ENCODE measurements at places on chromosomes 11 and 22.

DNA sequence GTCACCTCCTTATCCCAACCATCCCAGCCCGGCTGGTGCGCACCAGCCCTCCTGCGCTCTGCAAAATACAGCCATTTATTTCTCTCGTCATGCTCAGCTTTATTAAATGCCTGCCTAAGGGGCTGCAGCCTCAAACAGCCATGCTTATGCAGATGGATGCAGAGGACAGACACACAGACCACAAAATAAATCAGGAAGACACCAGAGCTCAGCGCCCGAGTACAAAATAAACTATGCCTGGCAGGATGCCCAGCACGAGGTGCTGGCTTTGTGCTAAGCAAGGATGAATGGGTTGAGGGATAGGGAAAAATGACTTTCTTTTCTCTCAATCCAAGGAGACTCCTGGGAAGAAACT is 70.5 kb downstream of the RPUSD4 start:
- peak; percentile 41 for DNase-seq

- DNase-seq = no peak
These were observed 11.7 kb downstream of the SYNGR1 start for GRCh38 chr22:39361496-39361895.

- DNase-seq = no peak
These were observed 30.2 kb downstream of the HTR3B start for GRCh38 chr11:113934761-113935160.

DNA sequence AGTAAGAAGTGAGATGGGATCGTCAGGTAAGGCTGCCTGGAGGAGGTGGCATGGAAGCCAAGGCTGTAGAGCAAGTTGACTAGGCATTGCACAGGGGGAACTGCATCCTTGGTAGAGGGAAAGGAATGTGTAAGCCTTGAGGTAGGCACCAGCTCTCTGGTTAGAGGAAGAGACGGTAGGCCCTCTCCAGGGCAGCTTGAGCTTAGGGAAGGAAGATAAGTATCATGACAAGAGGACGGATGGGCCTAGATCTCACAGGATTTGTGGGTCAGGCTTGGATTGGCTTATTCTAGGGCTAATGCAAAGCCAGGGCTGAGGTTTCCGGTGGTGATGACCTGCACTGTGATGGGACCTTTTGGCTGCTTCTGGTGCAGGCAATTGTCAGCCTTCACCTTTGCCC is 1035.8 kb downstream of the TBC1D22A start:
- no peak for DNase-seq

DNA sequence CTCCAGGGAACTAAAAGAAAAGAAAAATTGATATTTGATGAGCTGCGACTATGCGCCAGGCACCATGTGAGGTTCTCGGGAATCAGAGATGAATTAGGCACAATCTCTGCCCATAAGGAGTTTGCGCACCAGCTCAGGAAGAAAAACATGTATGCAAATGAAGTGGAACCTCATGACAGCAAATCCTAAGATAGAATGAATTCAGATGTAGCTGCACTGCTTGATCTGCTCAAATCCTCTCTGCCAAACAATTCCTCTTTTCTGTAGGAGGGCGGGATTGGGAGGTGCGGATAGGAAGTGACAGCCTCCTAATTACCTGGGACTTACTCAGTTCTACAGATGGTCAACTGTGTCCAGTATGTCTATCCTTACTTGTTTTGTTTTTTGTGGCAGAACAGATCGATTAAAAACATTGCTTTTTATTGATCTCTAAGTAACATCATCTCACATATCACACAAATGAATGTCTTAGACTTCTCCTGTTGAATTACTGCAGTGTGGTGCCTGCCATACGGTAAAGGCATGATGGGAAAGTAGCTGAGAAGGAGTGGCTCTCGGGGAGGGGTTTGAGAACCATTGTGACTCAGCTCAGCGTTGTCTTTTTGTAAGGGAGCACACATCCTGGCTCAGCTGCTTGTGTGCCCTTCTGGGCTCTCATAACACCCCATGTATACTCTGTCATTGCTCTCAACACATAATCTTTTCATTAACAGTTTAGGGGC is 13.9 kb downstream of the CRTAM start:
- DNase-seq = no peak

- DNase-seq = peak; percentile 44
These were observed 208.5 kb downstream of the RAB38 start for GRCh38 chr11:87966694-87967093.

- no peak for DNase-seq
These were observed 4.7 kb upstream of the HBE1 start for GRCh38 chr11:5274395-5274794.

GRCh38 chr11:3840870-3841425 is at the start of gene RHOG:
Gene RHOG (minus strand): TSS chr11:3840959. CDS start chr11:3828138, 12,821 bp downstream.
- DNase-seq = peak; percentile 86

GRCh38 chr11:8839957-8840945 is 70.7 kb upstream of the AKIP1 start:
- DNase-seq = no peak

DNA sequence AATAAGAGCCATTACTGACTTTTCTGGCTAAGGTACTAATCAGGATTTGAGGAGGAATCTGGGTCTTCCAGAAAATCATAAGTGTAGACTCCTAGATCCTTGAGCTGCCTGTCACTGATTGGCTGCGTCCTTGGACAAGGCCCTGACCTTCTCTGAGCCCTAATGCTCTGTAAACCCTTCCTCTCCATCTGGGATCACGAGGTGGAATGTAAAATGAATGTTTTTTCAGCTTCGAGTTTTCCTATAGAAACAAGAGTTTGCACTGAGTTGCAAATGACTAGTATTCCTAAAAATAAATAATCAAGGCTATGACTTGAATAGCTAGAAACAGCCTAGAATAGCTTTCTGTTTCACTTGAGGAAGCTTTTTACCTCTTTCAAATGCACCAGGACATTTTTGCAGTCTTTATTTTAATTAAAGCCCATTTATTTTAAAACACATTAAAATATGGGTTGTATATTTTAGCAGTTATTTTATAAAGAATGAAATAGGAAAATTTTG is 1.1 kb upstream of the DIXDC1 start:
- DNase-seq = no peak

- DNase-seq = no peak
These were observed 25.0 kb downstream of the SNX19 start for GRCh38 chr11:130891326-130891725.

DNA sequence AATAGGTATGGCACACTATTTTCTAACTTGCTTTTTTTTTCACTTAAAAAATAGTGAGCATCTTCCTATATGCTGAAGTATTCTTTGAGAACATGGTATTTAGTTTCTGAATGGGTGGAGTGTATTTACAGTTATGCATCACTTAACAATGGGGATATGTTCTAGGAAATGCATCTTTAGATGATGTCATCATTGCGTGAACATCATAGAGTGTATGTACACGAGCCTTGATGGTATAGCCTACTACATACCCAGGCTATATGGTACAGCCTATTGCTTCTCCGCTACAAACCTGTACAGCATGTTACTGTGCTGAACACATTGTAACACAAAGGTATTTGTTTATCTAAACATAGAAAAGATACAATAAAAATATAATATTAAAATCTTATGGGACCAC is 124.3 kb upstream of the ASPHD2 start:
- DNase-seq = no peak

- DNase-seq = no peak
These were observed 57.9 kb downstream of the PKNOX2 start for GRCh38 chr11:125222494-125222893.

GRCh38 chr22:36204001-36204631 is 2.5 kb upstream of the APOL4 start:
- no peak for DNase-seq

- DNase-seq = no peak
These were observed 131.9 kb upstream of the MTMR2 start for GRCh38 chr11:96055706-96056387.

- DNase-seq = no peak
These were observed 39.0 kb downstream of the RRAS2 start for GRCh38 chr11:14320020-14320419.

DNA sequence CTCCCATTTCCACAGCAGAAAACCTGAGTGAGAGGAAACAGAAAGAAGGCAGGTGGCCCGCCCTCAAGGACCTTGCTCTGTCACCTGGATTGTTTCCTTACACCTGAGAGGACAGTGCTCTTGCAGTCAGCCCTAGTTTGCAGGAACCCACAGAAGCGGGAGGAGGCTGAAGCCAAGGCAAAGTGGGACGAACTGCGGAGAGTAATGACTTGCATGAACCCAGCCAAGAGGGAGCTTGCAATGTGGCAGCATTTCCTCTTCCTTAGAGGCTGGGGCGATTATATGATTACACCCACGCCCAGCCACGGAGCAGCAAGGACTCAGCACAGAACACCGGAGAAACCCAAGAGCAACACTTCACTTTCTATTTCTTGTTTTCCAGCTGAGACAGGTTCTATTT is 102.6 kb downstream of the SPON1 start:
- DNase-seq = no peak

GRCh38 chr22:40920526-40920925 is 30.7 kb upstream of the RBX1 start:
- no peak for DNase-seq

DNA sequence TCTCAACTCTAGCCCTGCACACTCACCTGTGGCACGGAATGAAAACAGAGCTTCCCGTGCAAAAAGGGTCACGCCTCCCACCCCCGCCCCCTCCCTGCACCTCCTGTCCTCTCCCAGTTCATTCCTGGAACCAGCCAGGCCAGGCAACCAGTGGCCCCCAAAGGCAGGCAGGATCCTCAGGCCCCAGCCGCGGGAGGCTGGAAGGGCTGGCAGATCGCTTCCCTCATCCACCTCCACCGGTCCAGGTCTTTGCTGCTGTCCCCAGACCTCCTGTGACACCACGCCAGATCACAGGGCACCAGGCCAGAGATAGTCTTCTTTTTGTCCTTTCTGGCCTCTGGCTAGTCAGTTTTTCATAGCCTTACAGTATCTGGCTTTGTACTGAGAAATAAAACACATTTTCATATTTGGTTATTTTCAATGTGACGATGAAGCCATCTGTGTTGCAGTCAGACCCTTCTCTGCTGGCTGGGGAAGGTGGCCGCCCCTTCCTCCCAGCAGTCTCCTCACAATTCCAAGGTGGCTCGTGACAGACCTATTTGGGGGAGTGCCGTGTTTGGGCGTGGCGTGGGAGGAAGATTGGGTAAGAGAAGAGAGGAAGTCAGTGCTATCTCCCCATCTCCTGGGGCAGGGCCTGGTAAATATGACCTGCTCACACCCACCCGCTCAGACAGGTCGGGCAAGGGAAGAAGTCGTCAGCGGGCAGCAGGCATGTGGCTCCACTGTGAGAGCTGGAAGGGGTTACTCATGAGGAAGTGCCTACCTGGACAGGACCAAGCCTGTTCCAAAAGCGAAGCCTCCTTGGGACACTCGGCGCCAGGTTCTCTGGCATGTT is 9.1 kb downstream of the SSH3 start:
- no peak for DNase-seq

- DNase-seq = no peak
These were observed 87.3 kb downstream of the CCDC73 start for GRCh38 chr11:32706985-32707741.

- no peak for DNase-seq
These were observed 19.6 kb upstream of the JAM3 start for GRCh38 chr11:134049303-134049702.

DNA sequence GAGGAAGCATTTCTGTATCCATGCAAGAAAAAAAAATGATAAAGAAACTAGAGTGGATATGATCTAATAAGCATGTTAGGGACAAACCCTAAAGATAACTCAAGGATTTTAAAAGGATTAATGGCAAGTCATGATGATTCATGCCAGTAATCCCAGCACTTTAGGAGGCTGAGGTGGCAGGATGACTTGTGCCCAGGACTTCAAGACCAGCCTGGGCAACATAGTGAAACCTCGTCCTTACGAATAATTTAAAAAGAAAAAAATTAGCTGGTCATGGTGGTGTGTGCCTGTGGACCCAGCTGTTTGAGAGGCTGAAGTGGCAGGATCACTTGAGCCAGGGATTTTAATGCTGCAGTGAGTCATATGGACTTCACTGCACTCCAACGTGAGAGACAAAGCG is 145.5 kb upstream of the BLID start:
- no peak for DNase-seq

- DNase-seq = no peak
These were observed 104.4 kb downstream of the ZBTB16 start for GRCh38 chr11:114163830-114164401.

DNA sequence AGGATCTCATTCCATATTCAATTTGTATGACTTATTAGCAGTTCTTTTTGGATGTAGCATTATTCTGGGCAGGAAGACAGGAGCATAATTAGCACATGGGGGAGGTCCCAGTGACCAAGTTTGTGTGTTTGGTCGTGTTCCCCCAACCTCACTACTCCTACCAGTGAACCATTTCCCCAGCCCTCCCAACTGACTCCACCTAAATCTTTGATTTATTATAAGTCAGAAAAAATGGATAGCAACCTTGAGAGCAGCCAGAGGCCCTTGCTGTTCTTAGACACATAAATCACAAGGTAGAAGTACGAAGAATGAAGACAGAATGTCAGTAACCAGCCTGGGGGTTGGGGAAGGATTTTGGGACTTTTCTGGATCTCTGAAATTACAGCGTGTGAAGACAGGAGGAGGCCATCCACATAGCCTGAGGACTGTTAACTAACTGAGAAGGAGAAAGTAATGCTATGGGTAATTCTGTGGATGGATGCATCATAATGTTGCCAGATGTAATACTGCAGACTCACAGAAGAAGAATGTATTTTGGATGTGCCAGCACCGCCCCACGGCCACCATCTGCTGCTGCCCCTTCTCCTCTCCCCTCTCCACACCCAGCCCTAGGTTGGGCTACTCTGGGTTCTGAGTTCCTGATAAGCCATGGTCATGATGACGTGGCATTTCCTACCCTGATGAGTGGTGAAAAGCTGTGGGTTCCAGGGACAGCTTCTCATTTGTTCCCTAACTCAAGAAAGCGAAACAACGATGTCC is 124.3 kb upstream of the TTC12 start:
- DNase-seq = no peak

DNA sequence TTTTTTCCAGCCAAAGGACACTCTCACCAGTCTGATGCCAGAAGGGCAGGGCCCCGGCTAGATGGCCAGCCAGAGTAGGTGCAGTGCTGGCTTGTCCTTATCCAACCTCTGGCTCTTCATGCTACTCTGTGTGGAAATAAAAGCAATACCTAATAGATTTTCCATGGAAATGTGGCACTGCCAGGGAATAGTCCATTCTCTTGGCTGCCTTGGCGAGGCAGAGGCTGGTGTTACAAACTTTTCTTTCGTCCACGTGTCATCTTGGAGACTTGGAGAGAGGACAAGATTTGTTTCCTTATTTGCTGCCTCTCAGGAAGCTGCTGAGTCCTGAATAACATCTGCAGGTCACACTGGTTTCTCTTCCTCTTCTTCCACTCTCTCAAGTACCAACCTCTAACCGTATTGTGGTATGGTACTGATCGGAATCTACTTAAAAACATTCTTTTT is 17.2 kb upstream of the C1QTNF4 start:
- DNase-seq = no peak

GRCh38 chr22:36253523-36254490 is 874 bp downstream of the APOL1 start:
- no peak for DNase-seq

DNA sequence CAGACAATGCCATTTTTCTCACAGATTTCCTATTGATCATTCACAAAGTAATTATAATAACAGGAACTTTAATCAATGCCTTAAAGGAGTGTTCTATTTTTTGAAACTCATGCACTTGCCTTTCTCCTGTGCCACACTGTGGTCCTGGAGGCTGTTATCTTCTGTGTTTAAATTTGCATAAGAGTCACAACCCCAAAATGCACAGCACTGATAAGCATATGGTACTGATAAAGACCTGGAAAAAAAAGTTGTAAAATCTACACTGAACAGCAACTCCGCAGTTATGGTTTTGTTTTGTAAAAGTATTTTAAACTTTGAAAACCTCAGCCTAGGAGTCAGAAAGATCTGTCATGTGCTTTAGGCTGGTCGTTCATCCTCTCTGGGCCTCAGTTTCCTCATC is 9.1 kb upstream of the CCDC34 start:
- DNase-seq = no peak

GRCh38 chr11:22753416-22753815 is 76.2 kb downstream of the SVIP start:
- no peak for DNase-seq

Data from D341Med (cell line).